SJSA1 (cell line): ENCODE measurements at places on chromosomes 12 and 14. TPM values are rescaled to one million over a fixed set of nuclear protein-coding genes. Genes with fewer than 3 reads are reported as not detected.

DNA sequence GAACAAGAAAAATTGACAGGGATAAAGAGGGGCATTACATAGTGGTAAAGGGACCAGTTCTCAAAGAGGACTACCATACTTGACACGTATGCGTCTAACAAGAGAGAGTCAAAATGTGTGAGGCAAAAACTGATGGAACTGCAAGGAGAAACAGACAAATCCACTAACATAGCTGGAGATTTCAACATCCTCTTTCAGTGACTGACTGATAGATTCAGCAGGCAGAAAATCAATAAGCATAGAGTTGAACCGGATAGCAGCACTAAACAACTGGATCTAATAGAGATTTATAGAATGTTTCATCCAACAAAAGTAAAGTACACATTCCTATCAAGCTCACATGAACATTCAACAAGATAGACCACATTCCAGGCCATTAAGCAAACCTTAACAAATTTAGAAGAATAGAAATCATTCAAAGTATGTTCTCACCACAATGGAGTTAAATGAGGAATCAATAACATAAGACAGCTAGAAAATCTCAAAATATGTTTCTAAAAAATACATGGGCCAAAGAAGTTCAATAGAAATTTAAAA is 16.1 kb upstream of the CRACR2A start:
- DNase-seq, result no peak

GRCh38 chr12:41188841-41189394 is 798 bp downstream of the PDZRN4 start:
- no peak for DNase-seq

GRCh38 chr12:4449851-4450221 is 4.2 kb upstream of the FGF6 start:
- DNase-seq, result no peak

DNA sequence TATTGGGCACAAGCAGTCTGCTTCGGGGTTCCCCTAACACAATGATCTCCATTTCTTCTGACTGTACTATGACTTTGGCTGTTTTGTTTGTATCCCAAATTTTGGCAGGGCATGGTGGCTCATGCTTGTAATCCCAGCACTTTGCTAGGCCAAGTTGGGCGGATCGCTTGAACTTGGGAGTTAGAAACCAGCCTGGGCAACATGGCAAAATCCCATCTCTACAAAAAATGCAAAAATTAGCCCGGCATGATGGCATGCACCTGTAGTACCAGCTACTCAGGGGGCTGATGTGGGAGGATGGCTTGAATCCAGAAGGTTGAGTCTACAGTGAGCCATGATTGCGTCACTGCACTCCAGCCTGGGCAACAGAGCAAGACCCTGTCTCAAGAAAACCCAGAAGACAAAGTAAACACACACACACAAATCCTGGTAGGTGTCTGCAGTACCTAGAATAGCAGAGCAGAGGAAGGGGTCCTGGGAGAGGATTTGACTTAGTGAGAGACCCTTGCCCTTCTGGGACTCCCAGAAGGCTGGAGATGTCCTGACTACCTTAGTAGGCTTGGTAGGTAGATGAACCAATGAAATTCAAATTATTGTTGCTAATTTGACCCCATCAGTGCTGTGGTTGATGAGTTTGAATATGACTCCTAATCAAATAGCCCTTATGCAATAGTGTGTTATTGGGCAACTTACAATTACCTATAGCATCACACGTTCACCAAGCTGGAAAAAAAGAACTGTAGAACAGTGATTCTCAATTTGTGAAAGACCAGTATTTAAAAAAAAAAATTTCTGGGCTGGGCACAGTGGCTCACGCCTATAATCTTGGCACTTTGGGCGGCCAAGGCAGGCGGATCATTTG is 6.8 kb upstream of the AEBP2 start:
- DNase-seq, result no peak

DNA sequence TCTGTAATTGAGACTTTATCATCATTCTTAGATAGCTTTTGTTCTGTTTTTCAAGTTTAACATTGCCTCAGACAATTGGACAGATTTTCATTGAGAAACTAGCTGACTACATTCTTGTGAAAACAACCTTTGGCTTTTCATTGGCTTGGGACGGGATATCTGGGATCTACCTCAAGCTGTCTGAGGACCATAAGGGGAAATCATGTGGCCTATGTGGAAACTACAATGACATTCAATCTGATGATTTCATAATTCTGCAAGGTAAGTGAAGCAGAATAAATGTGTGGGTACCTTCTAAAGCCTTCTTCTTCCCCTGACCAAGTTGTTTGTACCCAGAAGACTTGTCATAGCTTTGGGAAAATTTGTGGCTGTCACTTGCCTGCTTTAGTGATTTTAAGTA is 133.5 kb downstream of the OTOGL start:
- no peak for DNase-seq

DNA sequence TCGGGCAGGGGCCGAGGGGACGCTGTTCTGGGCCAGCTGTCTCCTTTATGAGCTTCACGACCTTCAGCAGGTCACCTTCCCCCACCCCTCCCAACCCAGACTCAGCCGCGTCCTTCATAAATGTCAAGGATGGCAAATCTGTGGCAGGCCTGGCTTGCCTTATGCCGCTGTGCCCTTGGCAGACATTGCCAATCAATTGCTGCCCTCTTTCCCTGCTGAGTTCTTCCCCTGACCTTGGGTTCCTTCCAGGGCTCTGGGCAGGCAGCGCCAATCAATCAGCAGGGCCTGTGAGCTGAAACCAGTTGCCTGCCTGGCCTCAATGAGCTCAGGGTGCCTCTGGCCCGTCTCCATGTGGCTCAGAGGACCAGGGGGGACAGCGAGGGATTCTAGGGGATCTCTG is 7.7 kb downstream of the FAM222A start:
- no peak for DNase-seq

DNA sequence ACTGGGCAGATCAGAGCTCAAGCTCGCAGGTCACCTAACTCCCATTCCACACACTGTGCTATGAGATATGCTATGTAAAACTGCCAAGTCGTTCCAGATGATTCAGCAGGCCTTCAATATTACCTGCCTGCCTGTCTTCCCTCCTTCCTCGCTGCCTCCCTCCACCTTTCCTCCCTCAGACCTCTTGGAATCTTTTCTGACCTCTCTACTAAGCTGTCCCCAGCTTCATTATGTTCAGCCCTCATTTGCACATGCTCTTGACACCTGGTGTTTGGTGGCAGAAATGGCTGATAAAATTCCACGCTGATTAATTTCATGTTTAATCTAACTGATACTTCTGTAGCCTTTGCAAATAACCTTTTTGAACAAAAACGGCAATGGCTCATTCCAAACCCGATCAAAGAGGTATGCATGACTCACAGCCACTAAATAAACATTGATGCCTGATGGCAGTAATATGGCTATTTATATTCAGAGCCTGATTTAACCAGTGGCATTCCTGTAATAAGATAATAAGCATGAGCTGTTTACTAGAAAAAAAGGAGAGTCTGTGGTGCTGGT is 130.8 kb upstream of the EGLN3 start:
- DNase-seq, result peak; percentile 60

DNA sequence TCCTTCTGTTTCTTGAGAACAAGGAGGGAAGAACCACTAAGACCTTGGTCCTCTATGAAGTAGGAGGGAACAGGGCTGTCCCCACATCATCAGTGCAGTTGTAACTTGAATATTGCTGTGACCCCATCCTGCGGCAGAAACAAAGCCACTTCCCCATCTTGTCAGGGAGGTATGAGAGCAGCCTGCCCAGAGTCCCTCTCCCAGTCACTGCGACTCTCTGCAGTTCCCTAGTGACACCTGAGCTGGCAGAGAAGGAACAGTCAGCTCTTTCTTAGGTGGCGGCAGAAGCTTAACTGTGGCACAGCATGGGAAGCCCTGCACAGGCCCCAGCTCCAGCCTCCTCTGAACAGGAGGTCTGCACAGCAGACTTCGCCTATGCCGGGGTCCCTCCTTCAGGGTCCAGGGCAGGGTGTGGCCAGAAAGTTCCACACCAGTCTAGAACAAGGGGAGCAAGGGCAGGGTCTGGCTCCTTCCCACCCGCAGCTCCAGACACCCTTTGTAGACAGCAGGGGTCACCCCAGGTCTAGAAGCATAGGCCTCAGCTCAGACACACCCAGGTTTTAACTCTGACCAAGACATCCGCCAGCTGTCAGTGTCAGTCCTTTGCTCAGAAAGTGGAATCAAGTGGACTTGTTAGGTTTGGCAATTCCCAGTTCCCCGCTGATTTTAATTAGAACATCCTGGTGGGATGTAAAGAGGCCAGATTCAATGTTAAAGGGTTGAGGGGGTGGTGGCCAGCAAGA is 36.8 kb downstream of the DEGS2 start:
- no peak for DNase-seq

GRCh38 chr14:96002498-96002884 is 36.7 kb upstream of the C14orf132 start:
- DNase-seq, result no peak

- DNase-seq, result no peak
Measured at GRCh38 chr12:122042910-122043309, 21.2 kb downstream of the BCL7A start.

GRCh38 chr12:116320791-116321217 is 43.3 kb upstream of the MED13L start:
- DNase-seq, result no peak

ANKRD33 gene
- total RNA-seq, result not detected in 2 replicates

GTF2H3 gene
- total RNA-seq, result 41.1 and 43.2 TPM in 2 replicates
